LoVo (cell line): ENCODE measurements at places on chromosomes 4 and X.

GRCh38 chrX:46913667-46914066, 1.4 kb downstream of the JADE3 start:
- DNase-seq: no peak

GRCh38 chr4:80875642-80876041, 154.9 kb upstream of the BMP3 start:
- DNase-seq: no peak

DNA sequence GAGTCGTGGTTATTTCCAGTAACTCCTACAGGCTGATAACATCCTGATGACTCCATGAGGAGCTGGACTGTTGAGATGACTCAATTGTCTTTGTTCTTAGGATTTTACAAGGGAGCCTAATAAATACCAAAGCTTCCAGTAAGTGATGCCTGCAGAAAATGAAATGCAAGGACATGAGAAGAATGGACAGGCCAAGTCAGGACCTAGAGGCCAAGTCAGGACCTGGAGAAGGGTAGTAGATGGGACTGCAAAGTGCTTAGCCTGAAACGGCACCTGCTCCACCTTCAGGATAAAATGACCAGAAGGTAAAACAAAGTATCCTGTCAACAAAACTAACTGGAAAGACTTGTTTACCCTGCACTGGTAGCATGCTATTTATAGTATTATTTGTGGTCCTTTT, 6.4 kb upstream of the SLC10A6 start:
- peak; percentile 60 for DNase-seq

- no peak for DNase-seq
These were observed 217.6 kb downstream of the AFAP1 start for GRCh38 chr4:7721984-7722551.

- no peak for DNase-seq
These were observed 10.0 kb upstream of the S100G start for GRCh38 chrX:16639966-16640365.

DNA sequence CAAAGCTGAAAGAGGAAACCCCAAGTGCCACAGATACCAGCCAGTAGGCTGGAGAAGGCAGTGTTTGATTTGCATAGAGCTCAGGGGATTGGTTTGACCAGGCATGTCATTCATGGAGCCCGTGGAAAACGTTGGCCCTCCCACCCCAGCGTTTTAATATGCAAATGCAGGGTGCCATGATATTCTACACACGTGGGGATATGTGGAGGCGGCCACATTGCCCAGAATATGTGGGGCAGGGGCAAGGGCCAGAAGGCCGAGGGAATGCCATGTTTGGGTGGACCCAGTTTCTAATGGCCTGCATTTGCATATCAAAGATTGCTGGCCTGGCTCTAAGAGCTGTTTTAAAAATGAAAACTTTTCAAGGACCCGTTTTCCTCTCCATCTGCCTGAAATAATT, 71.1 kb downstream of the MAP9 start:
- no peak for DNase-seq

- DNase-seq: peak; percentile 92
These were observed 213.1 kb upstream of the FAT1 start for GRCh38 chr4:186936496-186937375.

GRCh38 chr4:95610061-95610569, 61.3 kb upstream of the UNC5C start:
- no peak for DNase-seq

- DNase-seq: no peak
These were observed 32.5 kb downstream of the HMGB2 start for GRCh38 chr4:173301518-173302201.

DNA sequence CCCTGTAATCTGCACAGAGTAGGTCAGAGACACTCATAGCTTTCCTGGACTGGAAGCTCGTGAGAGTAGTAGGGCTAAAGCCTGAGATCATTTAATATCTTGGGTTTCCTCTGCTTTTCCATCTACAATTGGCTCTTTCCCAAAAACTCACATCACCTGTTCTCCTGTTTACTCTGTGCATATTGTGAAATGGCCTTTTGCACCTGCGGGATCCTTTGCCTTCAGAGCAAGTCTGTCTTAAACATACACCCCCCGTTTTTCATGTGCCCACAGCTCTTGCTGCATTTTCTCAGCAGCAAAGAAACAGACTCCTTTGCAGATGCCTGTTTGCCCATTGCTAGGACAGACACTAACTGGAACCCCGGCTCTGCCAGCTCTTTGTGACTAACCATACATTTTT, 608.3 kb upstream of the PCDH10 start:
- DNase-seq: no peak

- no peak for DNase-seq
These were observed 60.8 kb downstream of the PPM1K start for GRCh38 chr4:88223516-88223915.

DNA sequence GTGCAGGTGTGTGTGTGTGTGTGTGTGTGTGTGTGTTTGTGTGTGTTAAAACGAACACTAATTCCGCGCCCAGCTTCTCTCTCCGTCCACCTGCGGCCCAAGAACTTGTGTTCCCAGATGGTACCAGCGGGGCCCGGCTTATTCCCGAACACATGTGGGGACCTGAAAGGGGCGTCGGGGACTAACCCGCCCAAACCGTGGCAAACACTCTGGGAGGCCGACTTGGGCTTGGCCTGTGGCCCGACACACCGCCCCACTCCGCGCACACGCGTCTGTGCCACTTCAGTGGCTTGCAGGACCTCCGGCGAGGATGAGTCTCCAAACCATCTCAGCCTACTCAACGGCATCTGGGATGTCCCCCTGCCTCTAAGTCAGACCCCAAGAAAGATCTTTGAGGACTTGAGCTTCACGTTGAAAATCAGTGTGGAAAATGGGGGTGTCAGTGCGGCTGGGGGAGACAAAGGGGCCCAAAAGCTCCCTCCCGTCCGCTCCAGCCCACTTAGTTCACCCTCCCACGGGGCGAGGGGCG, 790 bp upstream of the HHIP start:
- no peak for DNase-seq
